Activated CD4-positive, alpha-beta T cell treated with anti-CD3 and anti-CD28 coated beads for 36 hours (primary cell): ENCODE measurements at places on chromosomes 4 and X. TPM values are rescaled to one million over a fixed set of nuclear protein-coding genes. Genes with fewer than 3 reads are reported as not detected.

DNA sequence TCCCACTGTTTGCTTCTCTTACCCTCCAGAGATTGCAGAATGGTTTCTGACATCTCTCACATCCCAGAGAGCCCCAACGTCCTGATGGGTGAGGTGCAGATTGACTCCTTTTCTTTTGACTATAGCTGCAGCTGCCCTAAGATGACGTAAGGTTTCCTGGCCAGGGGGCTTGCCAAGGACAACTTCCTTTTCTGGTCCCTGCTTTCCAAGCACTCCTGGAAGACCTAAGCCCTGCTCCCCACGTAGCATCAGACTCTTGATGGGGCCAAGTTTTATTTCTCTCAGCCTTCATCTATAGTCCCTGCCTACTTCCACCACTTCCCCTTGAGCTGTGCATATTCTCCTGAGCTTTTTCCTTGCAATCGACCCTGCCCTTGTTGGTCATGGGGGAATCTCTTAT is 497.7 kb downstream of the IDS start:
- no peak for DNase-seq

GRCh38 chr4:38080061-38080974 is 120.1 kb downstream of the PTTG2 start:
- DNase-seq, result no peak

Gene STBD1
- 0.14 TPM for total RNA-seq

DNA sequence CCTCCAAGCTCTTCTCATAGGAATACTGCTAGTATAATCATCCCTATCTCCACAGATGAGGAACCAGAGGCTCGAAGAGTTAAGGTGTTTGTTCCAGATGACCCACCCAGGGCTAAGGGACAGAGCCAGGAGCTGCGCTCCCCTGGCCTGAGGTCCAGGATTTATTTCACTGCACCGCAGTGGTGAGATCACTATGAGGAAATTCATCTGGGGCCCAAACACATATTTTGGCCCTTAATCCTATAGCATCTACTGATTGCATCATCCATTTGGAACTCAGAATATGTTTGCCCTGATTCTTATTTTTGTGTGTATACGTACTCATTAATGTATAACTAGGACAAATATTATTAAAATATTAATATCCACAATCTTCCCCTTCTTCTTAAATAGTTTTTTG is 100.1 kb upstream of the RBPJ start:
- no peak for DNase-seq

- DNase-seq, result peak; percentile 60
These were observed 584 bp downstream of the SUV39H1 start for GRCh38 chrX:48696909-48697727.

Gene NRK
- not detected for total RNA-seq

Gene NUDT10
- total RNA-seq, result 1.6 TPM

DNA sequence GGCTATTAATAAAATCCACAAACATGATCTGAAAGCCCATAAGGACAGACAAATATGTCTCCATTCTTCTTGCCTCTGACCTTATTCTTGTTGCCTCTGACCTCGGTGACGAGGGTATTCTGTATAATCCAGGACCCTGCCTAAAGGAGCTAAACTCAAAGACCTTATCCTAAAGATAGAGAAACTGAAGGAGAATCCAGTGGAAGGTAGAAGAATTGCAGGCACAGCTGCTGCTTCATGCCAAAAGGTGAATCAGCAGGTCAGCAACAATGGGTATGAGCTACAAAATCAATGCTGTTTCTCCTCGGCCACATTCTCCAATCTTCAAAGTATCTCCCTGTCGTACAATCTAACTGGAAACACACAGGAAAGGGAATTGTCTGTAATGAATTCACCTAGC is 71.4 kb downstream of the INTS6L start:
- DNase-seq, result no peak

DNA sequence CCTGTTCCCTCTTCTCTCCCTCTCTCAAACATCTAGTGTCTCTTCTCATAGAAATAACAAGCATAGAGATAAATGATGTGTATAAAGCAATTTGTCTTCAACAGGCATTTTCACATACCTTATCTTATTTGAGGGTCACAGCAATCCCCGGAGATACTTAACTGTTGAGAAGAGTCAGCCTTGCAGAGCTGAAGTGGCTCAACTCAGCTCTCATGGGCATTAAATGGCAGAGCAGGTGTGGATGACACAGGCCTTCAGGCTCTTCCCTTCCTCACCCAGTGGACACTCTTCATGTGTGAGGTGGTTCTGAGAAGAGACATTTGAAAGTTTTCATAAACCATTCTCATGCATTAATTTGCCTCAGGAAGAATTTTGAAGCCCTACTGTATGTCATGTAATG is 134.2 kb downstream of the AFF2 start:
- no peak for DNase-seq

GRCh38 chr4:181503687-181504390 is 739.4 kb upstream of the TENM3 start:
- no peak for DNase-seq

GRCh38 chr4:112176596-112176995 is 31.3 kb downstream of the FAM241A start:
- no peak for DNase-seq

DNA sequence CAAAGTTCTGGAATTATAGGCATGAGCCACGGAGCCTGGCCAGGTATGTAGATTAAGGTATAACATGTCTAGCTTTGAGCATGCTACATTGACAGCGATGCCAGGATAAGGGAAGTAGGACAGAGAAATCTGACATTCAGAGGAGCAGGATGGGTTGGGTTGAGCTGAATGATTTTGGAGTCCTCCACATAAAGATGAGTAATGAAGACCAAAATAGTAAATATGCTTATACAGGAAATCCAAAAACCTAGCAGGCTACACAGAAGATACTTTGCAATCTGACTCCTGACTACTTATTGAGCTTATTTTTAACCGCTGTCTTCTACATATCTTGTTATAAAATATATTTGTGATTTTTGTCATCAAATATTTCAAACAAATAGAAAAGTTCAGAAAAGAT is 69.7 kb downstream of the PDGFC start:
- no peak for DNase-seq

GRCh38 chr4:150656891-150657290 is 74.9 kb downstream of the MAB21L2 start:
- DNase-seq, result no peak

GRCh38 chr4:8589823-8590545 is 2.6 kb upstream of the CPZ start:
- no peak for DNase-seq

Gene PCGF3
- total RNA-seq, result 20.6 TPM

DNA sequence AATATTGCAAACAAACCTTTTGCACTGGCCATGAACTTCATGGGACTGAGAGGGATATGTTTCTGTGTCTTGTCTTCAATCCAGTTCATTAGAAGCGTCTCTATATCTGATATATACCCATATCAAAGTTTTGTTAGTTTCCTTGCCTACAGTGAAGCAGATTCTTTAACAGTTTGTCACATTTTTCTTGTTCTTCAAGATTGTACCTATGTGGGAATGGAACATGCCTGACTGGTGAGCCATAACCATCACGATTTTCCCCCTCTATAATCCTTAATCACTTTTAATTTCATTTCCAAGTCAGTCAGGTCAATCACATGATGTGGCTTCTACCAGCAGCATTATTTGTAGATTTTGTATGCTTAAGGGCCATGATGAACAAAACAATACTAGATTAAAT is 197.1 kb upstream of the PDE5A start:
- DNase-seq, result no peak

GRCh38 chr4:17063888-17064287 is 165.4 kb upstream of the LDB2 start:
- no peak for DNase-seq

- DNase-seq, result no peak
These were observed 13.2 kb downstream of the TLR8 start for GRCh38 chrX:12919620-12920019.

Gene EDA2R
- total RNA-seq, result 0.93 TPM

- no peak for DNase-seq
These were observed 13.5 kb downstream of the MAOB start for GRCh38 chrX:43868791-43869190.

- DNase-seq, result no peak
These were observed 821.1 kb downstream of the PCDH19 start for GRCh38 chrX:99588936-99589335.

Gene NWD2
- total RNA-seq, result not detected
